ENCODE measurements at places on chromosomes 6 and 20.

DNA sequence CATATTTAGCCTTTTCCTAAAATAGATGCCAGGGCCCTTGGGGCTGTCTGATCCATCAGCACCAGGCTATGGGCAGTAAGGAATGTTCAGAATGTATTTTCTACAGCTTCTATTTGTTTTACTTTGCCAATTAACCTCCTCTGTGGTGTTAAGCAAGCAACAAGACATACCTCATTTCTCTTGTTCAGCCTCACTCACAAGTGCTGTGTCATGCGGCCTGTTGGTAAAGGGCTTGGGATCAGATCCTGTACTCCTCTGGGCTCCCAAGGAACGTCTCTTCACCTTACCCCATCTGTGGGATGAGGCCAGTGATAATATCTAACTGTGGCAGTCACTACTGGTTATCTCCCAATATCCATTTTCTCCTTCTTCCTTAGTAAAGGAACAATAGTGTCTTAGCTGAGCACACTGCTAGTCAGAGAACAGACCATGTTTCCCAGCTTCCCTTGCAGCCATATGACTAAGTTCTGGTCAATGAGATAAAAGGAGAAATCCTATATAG, 7.0 kb upstream of the DSTN start:
- no peak for DNase-seq

GRCh38 chr6:54698974-54699373, 147.6 kb upstream of the FAM83B start:
- no peak for DNase-seq

DNA sequence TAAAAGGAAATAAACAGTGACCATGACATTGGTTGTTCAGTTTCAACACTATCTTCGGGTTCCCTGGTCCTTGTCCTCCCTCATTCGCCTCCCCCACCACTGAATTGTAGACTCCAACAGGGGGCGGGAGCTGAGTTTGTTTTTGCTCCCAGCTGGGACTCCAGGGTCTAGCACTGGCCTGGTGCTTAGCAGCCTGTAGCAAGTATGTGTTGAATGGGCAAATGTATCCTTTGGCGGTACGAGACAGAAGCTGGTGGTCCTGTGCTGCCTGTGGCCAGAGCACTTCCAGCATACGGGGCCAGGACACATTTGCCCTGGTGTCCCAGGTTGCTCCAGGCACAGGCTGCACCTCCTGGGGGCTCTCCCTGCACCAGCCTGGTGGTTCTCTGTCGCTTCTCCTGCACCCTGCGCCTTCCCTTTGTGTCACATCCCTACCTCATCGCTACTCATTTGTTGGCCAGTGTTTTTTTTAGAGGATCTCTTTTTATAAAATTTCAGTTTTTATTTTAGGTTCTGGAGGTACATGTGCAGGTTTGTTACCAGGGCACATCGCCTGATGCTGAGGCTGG, 40.1 kb downstream of the PHACTR3 start:
- DNase-seq = no peak

- no peak for DNase-seq
Measured at GRCh38 chr20:38671186-38671585, 53.1 kb upstream of the SLC32A1 start.

DNA sequence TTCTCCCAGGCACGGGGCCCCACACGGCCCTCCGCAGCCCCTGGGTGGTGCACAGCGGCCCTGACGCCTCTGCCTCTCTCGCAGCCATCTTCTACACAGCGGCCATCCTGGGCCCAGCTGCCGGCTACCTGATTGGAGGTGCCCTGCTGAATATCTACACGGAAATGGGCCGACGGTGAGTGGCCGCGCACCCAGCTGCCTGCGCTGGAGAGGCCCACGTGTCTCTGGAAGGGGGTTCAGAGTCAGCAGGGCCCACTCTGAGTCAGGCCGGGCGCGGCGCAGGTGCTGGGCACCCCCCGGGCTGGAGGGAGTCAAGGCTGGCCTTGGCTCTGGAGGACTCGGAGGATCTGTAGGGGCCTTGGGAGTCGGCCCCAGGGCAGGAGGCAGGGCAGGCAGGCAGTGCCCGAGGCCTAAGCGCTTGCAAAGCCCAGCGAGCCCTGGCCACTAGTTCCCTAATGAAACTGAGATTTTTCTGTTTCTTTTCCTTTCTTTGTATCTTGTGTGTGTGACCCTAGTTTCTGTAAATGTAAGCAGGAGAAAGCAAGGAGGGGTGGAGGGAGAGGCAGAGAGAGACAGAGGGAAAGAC, 16.4 kb downstream of the SLCO4A1 start:
- no peak for DNase-seq

GRCh38 chr6:37324131-37325033, 29.4 kb upstream of the RNF8 start:
- no peak for DNase-seq

DNA sequence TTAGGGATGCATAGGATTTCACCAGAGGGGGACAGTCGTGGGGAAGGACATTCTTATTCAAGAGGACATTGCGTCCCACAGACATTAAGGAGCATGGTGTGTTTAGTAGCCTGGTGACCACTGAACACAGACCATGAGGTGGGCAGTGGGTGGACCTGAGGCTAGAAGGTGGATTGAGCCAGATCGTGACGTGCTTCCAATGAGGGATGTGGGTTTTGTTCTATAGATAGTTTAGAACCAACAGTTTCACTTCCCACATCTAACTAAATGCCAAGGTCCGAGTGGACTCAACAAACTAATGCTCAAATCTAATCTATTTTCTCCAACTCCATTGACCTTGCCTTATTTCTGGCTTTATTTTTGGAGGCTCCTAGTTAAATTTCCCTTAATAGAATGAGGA, 58.5 kb downstream of the OGFRL1 start:
- DNase-seq = no peak

DNA sequence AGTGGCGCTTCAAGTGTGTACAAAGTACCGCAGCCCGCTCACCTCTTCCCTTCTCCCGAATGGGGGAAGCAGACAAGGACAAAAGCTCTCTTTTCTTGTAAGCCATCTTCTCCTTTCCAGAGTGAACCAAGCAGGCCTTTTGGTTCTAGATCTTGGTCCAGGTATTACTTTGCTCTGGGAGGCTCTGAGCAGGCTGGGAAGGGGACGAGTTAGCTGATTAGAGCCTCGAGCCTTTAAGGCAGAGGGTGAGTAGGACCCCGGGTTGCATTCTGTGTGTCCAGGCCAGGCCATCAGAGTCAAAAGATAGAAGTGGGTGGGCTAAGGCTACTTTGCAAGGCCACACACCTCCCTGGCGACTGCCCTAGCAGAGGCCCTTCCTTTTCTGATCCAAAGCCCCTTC, 57.6 kb downstream of the GTF2H5 start:
- DNase-seq = no peak

Measured in GF-D8 (cell line).